ENCODE measurements at places on chromosomes 1 and 21.

DNA sequence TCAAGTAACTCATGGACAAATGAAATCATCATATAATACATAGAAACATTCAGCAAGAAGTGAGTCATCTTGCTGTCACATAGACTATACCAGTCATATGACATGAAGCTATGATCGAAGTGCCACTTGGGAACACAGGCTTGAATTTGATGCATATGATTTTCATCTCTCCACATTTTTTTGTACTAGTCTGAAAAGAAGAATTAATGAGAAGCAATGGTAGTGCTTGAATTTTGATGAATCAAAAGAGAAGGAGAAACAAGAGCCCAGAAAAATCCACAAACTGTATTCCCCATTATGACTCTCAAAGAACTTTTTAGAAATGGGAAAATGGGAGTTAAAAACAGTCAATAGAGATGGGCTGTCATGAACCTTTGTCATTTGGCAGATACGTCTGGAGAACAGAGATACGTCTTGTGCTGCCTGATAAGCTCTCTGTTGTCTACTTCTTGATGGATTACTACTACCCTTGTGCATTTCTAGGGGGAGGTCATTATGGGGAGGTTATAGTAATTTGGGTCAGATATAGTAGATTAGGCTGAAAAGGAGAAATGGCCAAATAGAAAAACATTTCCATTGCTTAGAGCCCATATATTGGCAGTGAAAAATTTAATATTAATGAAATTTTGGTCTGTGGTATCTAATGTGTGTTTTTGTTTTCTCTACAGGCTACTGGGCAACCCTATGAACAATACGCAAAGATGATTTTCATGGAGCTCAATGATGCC lies 8.0 kb upstream of the LEPR start:
- DNase-seq: no peak

DNA sequence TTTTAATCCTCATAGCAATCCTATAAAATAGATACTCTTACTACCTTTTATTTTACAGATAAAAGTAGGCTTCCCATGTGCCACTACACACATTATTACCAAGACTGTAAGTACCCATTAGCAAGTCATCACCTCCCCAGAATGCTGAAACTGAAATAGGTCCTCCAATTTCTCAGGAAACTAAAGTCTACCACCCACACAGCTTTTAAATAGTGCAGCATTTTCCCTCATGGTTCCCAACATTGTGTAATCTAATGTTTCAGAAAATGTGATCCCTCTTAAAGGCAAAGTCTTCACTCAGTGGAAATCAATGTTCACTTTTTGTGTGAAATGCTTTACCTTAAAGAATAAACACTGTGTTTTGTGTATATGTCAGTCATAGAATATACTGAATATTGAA lies 356.5 kb downstream of the GPATCH2 start:
- no peak for DNase-seq

DNA sequence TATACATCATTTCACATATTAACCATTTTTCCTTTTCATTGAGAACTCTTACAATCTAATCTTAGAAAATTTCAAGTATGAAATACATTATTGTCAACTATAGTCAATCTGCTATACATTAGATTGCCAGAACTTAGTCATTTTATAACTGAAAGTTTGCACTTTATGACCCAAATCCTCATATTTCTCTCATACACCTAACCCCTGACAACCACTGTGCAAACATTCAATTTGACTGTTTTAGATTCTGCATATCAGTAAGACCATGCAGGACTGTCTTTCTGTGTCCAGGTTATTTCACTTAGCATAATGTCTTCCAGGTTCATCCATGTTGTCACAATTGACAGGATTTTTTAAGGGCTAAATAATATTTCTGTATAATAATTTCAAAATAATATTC lies 1299.0 kb upstream of the B3GALT2 start:
- no peak for DNase-seq

GRCh38 chr1:92184632-92185031 lies 33.1 kb upstream of the C1orf146 start:
- DNase-seq: no peak

- DNase-seq: no peak
Measured at GRCh38 chr1:220900842-220901241, 21.6 kb downstream of the HLX start.

GRCh38 chr21:38787461-38788274 lies 18.1 kb upstream of the ETS2 start:
- DNase-seq: peak; percentile 46

GRCh38 chr1:42380586-42381279 lies at the start of gene RIMKLA:
TSS of gene RIMKLA (plus strand) at chr1:42380792. CDS start at chr1:42380935, 143 bp downstream.
- DNase-seq: peak; percentile 57

DNA sequence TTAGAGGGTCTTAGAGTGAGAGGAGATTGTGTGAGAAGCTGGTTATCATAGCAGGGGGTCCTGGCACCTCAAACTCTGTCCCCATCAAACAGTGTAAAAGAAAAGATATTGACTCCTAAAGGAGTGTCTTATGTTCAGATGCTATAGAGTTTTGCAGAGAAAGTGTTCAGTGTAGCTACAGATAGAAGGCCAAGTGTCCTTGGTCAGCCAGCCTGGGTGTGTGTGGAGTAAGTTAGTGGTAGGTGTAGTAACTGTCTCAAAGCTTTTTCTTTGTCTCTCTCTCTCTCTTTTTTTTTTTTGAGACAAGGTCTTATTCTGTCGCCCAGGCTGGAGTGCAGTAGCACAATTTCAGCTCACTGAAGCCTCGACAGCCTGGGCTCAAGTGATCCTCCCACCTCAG lies 17.2 kb downstream of the CAMTA1 start:
- DNase-seq: no peak

GRCh38 chr1:239237912-239238311 lies 148.5 kb upstream of the CHRM3 start:
- DNase-seq: no peak

GRCh38 chr1:5811419-5811818 lies 180.8 kb downstream of the NPHP4 start:
- no peak for DNase-seq

- no peak for DNase-seq
Measured at GRCh38 chr1:39189592-39190041, 14.9 kb upstream of the MACF1 start.

DNA sequence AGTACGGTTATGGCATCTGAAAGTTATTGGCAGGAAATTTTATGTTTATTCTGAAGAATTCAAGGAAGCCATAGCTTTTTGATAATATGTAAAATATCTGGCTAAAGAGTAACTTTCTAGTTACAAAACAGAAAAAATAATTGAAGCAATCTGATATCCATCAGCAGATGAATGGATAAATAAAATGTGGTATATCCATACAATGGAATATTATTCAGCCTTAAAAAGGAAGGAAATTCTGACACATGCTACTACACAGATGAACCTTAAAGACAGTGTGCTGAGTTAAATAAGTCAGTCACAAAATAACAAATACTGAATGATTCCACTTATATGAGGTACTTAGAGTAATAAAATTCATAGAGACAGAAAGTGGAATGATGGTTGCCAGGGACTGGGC lies 25.0 kb upstream of the HIVEP3 start:
- DNase-seq: no peak

DNA sequence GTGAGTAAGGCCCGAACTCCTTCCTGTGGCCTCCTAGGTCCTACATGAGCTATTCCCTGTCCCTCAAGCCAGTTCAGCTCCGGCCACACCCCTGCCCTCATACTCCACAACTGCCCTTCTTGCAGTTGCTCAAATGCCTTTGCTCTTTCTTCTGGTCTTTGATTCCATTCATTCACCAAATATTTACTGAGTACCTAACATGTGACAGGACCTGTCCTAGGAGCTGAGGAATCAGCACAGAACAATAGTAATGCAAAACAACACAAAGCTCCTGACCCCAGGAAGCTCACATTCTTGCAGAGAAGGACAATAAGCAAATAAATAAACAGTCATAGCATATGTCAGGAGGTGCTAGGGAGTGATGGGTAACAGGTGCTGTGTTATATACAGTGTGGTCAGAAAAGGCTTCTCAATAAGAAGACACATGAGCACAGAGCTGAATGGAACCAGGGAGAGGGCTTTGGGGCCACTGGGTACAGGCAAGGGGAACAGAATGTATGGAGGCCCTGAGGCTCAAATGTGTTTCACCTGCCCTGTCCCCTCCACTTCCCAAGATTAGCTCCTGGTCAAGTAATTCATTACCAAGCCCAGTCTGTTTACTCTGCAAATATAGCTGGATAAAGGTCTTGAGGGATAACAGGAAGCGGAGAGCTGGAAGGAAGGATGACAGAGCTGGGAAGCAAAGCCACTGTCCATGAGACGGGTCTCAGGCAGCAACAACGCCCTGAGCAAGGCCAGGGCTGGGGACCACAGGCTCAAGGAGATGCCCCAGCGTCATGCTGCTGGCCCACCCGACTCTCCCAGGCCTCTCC lies 145.1 kb downstream of the CSMD2 start:
- DNase-seq: no peak

DNA sequence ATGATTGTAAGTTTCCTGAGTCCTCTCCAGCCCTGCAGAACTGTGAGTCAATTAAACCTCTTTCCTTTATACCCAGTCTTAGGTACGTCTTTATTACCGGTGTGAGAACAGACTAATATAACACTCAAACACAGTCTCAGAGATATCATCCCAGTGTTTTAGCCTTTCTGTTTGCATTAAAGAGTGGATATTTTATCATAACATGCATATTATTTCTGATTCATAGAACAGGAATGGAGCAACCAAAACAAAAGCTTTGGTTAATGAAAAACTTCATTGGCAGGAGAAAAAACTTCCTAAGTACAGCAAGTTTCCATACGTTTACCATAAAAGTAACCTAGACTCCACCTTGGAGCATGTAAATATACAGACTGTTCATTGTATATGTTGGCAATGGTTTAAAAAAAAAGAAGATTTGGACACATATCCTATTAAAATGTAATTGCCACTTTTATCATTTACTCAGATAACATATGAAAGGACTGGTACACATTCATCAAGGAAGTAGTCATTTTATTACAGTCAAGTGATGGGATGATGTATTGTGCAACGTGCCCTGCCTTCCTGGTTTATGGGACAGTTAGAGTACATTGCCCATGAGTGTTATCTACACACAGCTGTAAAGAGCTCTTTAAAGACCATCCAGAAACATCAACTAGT lies 144.8 kb downstream of the ETS2 start:
- no peak for DNase-seq

GRCh38 chr1:108050158-108050557 lies 85.2 kb upstream of the VAV3 start:
- DNase-seq: no peak

- DNase-seq: no peak
Measured at GRCh38 chr1:2623571-2624337, 9.1 kb downstream of the MMEL1 start.

GRCh38 chr1:164659621-164660411 lies 100.8 kb downstream of the PBX1 start:
- DNase-seq: no peak

DNA sequence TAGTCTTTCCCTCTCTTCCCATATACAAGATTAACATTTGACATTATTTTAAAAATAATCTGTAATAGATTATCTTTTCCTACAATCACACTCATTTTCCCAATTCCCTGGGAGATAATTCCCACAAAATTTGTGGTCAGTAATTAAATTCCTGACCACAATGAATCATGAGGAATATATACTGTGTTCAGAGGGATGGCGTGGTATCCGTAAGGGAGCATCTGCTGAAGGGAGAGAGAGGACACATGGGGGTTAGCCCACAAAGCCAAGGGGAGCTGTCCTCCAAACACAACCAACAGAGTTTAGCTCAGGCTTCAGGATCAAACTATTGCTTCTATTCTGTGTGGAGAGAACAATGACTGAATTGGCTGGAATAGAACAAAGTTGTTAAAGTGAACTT lies 57.1 kb upstream of the PPP2R5A start:
- no peak for DNase-seq

DNA sequence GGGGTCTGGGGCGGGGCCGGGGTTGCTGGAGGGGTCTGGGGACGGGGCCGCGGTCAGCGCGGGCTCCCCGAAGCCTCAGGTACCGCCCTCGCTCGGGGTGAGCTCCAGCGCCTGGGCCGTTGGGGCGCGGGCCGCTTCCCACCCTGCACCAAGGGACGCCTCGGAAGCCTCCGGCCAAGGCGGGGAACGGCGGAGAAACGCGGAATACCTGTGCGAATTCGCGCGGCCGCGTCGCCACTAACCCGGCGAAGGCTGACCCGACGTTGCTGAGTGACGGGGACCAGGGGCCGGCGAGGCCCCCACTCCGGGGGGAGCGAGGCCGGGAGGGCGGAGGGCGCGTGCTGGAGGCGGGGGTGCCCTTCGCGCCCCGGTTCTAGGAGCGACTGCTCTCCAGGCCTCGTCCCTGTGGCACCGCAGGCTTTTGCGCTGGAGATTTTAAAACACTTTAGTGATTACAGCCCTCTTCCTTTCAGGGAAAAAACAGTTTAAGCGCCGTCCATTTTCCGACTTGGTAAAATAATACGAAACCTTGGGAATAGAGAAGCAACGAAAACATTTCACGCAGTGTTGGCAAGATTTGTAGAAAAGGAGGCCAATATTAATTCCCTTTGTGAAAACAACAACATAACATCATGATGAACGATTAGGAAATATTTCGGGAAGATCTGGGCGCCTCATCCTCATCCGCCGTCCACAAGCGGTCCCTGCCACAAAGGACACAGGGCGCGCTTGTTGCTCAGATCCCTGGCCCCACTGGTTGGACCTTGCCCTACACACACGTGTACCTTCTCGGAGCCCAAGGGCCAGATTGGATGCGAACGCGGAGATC lies 971 bp upstream of the GNG4 start:
- peak; percentile 24 for DNase-seq

DNA sequence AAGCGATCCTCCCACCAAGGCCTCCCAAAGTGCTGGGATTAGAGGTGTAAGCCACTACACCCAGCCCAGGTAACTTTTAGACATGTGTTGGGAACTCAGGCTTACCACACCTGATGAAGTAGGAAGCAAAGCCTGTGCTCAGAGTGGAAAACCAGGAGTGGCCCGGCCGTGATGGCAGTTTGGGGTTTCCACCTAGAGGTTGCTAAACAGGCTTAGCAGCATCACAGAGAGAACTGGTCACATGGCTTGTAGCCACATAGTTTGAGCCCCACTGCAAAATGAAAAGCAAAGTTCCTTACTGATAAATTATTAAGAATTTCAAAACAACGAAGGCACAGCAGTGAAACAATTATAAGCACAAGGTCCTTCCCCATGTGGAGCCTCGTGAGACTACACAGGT lies 142.6 kb upstream of the CXADR start:
- no peak for DNase-seq

DNA sequence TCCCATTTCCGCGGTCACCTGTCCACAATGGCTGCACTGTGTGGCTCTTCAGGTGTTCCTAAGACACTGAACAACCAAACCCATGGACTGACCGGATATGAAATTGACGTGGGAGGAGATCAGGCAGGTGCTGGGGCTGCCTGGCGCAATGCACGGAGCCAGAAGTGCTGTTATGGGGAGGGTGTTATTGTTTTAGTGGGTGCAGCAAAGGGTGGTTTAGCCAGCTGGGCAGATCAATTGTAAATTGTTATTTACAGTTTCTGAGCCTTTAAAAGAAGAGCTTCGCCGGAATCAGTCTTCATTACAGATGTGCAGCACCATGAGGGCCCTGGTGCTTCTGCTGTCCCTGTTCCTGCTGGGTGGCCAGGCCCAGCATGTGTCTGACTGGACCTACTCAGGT lies at the start of gene CA6:
CA6 (plus strand) TSS at position 301 of the 400 bp plus-strand sequence; CDS start at position 320, 19 bp downstream.
- no peak for DNase-seq

GRCh38 chr1:226417830-226418546 lies 10.1 kb upstream of the PARP1 start:
- no peak for DNase-seq

- DNase-seq: no peak
Measured at GRCh38 chr1:41340655-41341364, 20.4 kb upstream of the FOXO6 start.
